GOT3 (cell line): ENCODE measurements at places on chromosomes 12 and 14.

DNA sequence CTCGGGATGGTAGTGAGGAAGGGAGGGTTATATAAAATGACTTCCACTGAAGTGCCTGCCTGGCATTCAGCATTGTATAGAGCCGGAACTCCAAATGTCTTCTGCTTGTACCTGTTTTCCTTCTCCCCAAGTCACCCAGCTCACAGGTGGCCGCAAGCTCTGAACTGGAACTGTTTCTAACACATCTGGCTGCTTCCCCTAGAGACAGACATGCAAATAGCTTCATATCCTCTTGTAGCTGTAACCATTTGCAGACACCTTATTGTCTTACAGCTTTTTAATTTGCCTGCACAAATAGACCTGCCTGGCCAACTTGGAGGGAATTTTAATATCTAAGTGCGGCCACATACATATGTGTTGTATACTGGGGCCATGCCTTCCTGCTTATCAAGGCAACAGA, 126.0 kb downstream of the CHST11 start:
- no peak for DNase-seq

GRCh38 chr12:9391815-9392214, 183.6 kb upstream of the PZP start:
- DNase-seq: no peak

GRCh38 chr14:34072921-34073320, 122.0 kb upstream of the EGLN3 start:
- no peak for DNase-seq

DNA sequence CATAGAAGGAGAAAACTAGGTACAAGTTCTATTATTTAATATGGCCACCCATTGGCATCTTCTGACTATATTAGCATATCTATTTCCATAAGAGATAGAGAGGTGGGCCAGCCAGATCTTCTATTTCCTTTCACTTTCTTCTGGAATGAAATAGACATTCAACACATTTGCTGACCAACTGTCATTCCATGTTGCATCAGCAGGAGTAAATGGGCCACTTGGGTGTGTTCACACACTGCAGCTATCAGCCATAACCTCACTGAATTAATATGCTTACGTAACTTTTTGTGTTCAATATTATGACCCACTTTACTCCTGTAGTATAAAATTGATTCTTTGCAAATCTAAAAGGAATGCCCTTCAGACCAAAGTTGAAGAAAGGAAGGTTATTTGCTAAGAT, 106.2 kb upstream of the LGR5 start:
- no peak for DNase-seq

GRCh38 chr12:61553091-61553490, 707.1 kb upstream of the USP15 start:
- no peak for DNase-seq

DNA sequence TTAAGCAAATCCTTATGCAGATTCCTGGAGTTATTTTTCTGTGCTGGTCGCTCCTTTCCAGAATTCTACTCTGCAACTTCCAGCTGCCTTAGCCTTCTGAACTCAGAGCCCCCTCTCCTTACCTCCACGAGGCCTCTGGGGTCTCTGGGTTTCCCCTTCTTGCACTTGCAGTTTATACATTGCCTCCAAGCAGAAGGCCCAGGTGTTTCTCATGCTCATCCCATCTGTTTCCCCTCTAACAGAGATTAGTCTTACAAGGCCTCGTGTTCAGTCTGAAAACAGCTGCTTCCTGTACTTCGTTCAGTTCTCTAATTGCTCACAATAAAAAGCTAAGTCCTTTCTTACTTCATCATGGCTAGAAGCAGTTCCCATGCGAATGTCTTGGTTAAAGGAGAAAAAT, 134.4 kb upstream of the FGD4 start:
- DNase-seq: no peak

DNA sequence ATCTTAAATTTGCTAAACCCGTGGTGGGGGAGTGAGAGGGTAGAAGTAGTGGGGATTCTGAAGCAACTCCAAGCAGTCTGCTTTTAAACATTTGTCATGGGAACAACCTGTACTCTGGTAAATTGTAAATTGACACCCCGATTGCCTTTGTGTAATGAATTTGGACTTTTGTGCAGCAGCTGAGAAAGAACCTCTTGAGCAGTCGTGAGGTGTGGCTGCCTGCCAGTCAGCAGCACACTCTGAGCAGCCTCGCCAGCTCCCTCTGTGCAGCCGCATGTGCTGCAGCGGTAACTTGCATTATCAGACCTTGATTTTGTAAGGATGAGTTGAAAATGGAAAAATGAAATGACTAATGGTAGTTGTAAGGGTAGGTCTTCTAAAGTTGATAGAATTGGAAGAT, 74.3 kb downstream of the SUSD6 start:
- DNase-seq: no peak

- no peak for DNase-seq
Observed at GRCh38 chr12:11837216-11837934, 187.9 kb downstream of the ETV6 start.

GRCh38 chr12:49131894-49132461, 783 bp upstream of the TUBA1B start:
- DNase-seq: no peak

DNA sequence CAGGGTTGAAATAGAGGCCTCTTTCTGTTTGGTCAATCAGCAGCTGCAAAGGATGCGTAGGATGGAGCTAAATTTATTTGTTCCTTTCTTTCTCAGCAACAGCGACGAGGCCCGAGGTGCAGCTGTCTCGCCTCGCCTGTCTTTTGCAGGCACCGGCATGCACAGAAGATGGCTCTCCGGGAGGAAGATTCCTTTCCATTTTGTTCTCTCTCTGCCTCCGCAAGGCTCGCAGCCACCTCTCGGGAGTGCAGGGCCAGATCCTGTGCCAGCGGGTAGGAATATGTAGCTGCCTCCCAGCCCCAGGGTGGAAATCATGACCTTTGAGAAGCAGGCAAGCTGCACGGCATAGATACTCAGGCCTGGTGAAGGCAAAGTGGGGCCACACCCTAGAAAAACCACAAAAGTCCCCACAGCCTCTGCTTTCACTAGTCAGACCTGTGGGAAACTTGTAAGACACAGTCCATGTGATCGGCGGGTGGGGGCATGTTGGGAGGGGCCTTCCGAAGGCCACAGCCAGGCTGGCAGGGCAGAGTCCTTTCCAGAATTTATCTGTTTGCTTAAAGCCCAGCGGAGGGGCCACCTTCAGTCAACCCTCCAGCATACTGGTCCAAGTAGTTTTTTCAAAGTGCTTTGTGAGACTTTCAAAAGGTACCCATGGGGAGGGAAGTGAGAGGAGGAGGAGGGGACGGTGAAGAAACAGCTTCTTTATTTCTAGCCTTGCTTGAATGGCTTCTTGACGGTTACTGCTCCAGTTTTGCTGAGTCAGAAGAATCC, at the start of gene MAP1LC3B2:
MAP1LC3B2 (plus strand) TSS at position 220 of the 774 bp plus-strand sequence. CDS start 16,562 bp downstream, outside the sequence.
- DNase-seq: no peak

GRCh38 chr14:44149597-44149996, 357.5 kb downstream of the FSCB start:
- no peak for DNase-seq

DNA sequence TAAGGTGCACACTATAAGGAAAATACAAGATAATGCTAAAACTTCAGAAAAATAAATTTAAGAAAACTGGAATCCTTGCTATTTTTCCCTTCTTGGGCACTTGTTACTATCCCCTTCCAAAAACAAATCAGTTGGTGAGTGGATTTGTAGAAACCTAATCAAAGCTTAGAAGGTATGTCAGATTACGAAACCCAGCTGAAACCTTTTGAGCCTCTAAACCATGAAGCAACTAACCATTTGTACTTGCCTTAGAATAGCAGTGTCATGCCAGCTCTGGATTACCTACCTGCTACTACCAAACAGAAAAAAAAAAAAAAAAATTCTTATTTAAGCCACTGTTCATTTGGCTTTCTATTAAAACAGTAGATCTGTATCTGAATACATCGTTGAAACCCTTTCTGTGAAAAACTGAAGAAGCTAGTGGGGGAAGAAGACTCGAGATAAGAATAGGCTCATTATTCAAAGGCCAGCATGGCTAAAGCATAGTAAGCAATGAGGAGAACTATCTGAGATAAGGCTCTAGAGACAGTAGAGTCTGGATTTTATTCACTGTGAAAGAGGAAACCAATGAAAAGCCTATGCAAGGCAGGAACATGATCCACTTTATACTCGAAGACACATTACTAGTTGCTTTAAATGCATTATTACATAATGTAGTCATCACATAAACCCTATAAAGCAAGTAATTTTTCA, 30.2 kb downstream of the OSBPL8 start:
- no peak for DNase-seq

- no peak for DNase-seq
Observed at GRCh38 chr14:53948205-53948884, 8.3 kb downstream of the BMP4 start.

DNA sequence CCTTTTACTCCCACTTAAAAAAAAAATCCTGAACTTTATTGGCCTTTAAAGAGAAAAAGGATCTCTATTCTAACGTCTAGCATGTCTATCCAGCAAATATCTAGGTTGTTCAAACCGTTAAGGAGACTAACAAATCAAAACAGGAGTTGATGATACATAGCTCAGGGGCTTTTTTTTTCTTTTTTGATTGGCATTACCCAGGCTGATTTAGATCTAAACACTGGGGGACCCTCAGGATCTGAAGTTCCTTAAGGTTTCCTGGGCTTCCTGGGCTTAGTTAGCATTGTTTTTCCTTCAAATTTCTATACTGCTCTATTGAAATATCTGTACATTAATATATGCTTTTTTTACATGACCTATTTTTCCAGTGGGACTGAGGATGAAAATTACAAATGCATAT, 42.3 kb downstream of the EFCAB11 start:
- DNase-seq: no peak

- no peak for DNase-seq
Observed at GRCh38 chr12:124747426-124748161, 116.1 kb downstream of the SCARB1 start.

- no peak for DNase-seq
Observed at GRCh38 chr14:91893669-91894068, 26.3 kb upstream of the TC2N start.

- no peak for DNase-seq
Observed at GRCh38 chr12:89306827-89307473, 45.4 kb downstream of the DUSP6 start.

DNA sequence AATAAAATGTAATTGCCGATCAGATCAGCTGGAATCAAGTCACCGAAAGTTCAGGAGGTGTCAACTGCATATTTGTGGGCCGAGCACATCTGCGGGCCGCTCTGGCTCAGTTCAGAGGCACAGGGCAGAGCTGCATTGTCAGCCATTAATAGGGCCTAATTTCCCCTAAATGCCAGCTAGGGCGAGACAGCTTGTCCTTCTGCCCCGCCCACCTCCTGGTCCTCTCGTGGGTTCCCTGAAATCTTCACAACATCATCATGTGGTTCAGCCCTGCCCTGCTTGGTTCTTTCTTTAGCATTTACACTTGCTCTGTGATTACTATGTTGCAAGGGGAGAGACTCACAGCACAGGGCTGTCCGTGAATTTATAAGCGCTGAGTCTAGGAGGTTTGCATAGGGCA, 148.9 kb downstream of the CHST11 start:
- no peak for DNase-seq

- no peak for DNase-seq
Observed at GRCh38 chr14:106129274-106129673, 602.9 kb downstream of the TMEM121 start.

DNA sequence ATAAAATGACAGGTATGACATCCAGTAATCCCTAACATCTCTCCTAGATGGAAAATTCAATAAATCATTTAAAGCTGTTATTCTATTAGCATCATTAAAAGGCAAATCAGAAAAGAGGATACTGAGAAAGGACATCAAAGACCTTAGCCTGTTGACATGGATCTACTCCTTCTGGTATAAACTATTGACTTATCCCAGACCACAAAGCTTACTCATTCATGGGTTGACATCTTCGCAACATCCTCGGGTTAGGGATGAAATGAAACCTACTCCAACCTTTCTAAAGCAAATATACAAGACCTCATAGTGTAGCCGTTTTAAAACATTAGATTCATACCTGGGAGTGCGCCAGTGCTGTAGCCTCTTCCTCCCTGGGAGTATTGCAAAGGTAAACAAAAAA, 191.5 kb upstream of the BTG1 start:
- no peak for DNase-seq

DNA sequence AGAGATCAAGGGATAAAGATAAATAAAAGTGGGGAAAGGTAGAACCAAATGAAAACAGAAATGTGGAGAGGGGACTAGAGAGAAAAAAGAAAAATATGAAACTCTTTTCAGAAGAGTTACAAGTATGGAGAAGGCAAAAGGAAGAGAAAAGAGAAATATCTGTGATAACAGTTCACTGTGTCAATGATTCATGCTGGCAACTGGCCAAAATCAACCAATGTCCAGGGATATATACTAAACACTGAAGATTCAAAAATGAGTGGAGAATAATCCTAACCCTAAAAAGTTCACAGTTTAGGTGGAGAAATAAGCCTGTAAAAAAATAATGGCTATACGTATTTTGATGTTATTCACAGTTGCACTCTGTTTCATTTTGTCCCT, 372.3 kb upstream of the KITLG start:
- no peak for DNase-seq

GRCh38 chr14:77000340-77001270, 27.9 kb downstream of the IRF2BPL start:
- no peak for DNase-seq

- no peak for DNase-seq
Observed at GRCh38 chr14:89743828-89744227, 210.7 kb downstream of the EFCAB11 start.

DNA sequence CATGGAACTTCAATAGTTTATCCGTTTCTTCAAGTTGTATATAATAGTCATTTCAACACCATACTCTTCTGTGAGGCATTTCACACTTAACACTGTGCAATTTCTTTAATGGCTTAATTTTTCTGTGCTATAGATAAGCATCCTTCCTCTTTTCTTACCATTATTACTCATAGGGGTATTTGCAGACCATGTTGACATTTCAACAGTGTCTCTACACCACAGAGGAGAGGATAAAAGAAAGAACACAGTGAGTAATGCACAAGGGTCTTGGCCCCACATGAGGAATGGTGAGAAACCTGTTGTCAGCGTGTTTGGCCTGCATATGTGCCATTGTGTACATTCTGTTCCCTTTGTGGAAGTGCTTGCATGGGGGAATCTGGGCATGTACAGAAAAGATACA, 421.5 kb upstream of the MDGA2 start:
- no peak for DNase-seq

GRCh38 chr14:102663440-102663839, 71.0 kb downstream of the RCOR1 start:
- no peak for DNase-seq

DNA sequence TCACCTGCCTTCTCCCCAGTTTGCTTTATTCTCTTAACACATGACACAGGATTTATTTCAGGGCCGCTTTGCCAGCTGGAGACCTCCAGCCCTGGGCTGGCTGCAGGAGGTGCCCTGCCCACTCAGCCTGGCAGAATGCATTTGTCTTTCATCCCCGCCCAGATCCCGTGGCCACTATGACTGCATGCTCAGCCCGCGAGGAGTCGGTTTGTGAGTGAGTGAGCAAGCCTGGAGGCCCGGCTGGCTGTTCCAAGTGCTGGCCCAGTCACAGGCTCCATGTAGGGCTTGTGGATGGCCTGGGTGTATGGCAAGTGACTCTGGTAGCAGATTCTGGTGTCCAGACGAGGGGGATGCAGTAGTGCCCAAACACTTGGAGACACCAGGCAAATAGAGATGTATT, 2.1 kb downstream of the TDP1 start:
- no peak for DNase-seq

- DNase-seq: no peak
Observed at GRCh38 chr14:105783707-105784106, 257.3 kb downstream of the TMEM121 start.
